Stimulated activated CD4-positive, alpha-beta T cell treated with anti-CD3 and anti-CD28 coated beads, Interleukin-2, amount 100 ng/mL, for 24 hours (primary cell): ENCODE measurements at places on chromosomes 3 and 15.

- no peak for DNase-seq
These were observed 22.3 kb downstream of the CAND2 start for GRCh38 chr3:12818773-12819172.

GRCh38 chr3:122916084-122916483, 111.5 kb downstream of the SEMA5B start:
- DNase-seq = no peak

DNA sequence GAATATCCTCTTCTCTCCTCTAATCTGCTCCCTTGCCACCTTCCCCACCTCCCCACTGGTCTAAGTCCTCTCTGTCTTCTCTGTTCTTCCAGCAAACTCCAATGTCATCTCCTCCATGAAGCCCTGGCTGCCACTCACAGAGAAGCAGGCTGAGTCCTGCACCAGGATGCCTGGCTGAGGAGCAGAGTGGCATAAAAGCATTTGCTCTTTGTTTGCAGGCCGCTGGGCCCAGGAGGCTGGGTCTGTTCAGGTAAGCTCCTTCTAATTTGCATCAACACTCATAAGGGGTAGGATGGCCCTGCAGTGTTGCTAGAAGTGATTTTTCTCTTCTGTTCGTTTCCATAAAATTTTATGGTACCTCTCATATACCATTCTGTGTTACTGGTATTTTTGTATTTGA, 43.2 kb upstream of the KLHL25 start:
- DNase-seq = no peak

DNA sequence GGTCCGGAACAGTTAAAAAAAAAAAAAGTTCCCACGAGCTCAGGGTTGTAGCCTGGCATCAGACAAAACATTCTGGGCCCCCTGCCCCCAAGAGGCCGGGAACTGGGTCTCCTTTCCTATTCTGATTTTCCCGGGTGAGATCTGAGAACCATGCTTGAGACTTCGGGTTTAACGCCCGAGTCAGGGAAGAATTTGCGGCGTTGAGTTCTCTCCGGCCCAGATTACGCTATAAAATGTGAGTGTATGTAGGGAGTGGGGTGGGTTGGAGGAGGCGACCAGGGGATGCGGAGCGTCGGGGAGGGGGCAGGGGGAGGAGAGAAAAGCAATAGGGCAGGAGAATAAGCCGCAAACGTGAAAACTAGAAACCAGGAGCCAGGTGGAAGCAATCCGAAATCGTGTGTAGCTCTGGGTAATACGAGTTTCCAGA, 2.7 kb downstream of the ZIC1 start:
- no peak for DNase-seq

GRCh38 chr15:54829821-54830220, 366.9 kb downstream of the RSL24D1 start:
- no peak for DNase-seq

GRCh38 chr3:108293858-108294257, 2.5 kb upstream of the HHLA2 start:
- DNase-seq = no peak

DNA sequence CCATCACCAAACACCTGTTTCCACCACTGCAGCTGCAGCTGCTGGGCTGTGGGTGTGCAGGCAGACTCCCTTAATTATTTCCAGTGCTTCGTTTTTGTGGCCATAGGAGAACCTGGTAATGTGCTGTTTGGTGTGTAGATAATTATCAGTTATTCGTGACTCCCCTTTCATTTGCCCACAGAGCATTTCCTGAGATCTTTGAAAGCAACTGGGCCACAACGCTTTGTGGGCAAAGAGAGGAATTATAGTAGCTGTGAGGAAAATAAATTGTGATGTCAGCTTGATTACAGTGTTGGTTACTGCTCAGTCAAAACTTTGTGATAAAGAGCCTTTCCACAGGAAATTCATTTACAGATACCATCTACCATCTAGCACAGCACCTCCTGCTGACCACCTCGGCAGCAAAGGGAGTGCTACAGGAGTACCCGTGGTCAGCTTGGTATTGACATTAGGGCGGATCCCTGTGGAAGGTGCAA, 193.3 kb upstream of the SLCO3A1 start:
- no peak for DNase-seq

GRCh38 chr3:24533561-24534193, 39.0 kb upstream of the THRB start:
- no peak for DNase-seq

DNA sequence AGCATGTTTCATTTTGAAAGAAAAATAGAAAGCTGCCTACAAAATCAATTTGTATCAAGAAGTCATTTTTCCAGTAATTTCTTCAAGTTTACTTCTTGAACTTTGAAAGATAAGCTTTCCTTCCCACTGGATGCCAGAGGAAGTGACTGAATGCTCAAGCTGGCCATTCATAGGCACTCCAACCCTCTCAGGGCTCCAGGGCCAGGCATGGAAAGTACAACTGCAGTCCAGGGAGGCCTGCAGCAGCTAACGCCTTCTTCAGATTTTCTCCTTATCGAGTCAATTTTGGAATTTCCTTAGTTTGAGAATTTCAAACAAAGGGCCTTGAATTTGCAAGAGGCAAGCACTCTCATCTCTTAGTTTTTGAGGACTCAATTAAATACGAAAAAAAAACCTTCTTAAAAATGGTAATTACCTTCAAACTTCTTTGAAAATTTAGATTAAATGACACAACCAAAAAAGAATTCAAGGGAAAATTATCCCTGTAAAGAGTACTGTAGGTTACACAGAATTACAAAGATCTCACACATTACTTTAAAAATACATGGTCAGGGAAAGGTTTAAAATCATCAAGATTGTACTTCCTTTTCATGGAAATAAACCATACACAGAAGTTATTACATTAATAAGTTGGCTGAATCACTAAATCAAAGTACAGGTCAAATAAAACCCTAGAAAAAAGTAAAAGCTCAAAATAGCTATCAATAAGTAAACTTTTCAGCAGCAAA, 2.5 kb downstream of the UBP1 start:
- DNase-seq = no peak

DNA sequence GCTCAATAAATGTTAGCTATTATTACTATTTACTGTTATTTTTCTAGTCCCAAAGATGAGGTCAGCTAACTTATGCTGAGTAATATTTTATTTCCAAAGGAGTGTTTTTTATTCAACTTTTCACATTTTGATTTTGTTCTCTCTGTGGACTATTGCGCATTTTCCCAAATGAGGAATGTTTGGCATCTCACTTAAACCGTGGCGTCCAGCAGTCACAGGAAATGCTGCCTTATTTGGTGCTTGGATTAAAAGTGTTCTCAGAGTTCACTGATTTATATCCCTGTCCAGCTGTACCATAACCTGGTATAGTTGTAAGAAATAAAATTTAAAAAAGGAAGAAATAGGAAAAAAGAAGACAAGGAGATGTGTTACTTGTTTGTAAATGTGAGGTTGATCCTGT, 166.8 kb downstream of the THSD4 start:
- DNase-seq = no peak

DNA sequence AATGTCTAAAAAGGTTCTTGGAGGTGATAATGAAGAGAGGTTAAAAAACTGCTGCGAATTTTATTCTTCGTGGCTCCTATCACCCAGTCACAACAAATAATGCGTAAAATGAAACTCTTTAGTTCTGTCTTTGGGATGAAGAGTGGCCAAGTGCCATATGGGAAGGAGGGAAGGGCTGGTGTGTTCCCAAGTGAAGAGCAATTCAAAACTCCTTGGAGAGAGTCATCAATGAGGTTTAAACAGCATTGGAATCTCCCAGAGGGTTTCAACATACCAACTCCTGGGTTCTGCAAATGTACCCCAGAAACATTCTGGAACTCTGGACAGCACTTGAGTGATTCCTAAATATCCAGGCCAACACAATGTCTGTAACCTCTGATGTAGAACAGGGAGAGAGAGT, 45.3 kb downstream of the SLCO3A1 start:
- DNase-seq = no peak

- no peak for DNase-seq
These were observed 68.6 kb downstream of the ADCY5 start for GRCh38 chr3:123380261-123380660.

- DNase-seq = no peak
These were observed 80.3 kb upstream of the PRTG start for GRCh38 chr15:55823191-55823670.
